ENCODE measurements at places on chromosomes 5 and 9.

DNA sequence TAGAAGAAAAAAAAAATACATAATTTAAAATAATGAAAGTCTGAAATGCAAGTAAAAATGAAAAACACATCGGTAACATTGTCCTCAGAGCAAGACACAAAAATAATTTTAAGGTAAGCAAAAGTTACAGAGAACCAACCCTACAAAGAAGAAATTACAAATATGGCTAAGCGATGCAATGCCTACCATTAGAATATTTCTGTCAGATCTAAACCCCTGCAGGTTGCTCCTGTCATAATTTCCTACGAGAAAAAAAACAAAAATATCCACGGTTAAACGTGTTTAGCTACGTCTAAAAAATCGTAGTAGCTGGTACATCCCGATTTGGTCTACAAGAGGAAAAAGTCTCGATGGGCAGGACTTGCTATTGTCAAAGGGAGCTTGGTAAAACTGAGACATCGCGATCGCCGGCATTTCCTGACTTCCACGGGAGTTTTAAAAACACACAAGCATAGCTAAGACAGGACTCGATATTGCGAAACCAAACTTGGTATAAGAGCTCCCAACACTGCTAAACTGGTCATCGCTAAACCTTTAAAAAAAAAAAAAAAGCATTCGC lies 1.1 kb upstream of the ANXA2R start:
- DNase-seq: no peak

GRCh38 chr5:37918424-37918823 lies 78.6 kb upstream of the GDNF start:
- DNase-seq: no peak

DNA sequence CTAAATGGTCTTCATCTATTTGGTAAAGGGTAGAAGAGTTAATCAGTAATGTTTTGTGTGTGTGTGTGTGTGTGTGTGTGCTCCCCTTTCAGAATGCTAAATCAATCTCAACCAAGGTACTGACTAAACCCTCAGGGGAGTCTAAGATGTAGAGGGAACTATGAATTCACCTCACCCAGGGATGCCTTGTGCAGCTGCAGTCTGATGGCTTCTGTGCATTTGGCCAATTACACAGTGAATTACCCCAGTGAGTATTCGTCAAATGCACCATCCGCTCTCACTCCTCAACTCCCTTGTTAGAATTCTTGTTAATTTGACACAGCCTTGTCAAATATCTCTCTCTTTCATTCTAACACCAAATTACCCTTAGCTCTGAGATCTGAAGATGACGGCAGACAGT lies 234.6 kb downstream of the GABRB2 start:
- no peak for DNase-seq

- DNase-seq: no peak
These were observed 359.2 kb upstream of the ACTBL2 start for GRCh38 chr5:57841676-57842363.

DNA sequence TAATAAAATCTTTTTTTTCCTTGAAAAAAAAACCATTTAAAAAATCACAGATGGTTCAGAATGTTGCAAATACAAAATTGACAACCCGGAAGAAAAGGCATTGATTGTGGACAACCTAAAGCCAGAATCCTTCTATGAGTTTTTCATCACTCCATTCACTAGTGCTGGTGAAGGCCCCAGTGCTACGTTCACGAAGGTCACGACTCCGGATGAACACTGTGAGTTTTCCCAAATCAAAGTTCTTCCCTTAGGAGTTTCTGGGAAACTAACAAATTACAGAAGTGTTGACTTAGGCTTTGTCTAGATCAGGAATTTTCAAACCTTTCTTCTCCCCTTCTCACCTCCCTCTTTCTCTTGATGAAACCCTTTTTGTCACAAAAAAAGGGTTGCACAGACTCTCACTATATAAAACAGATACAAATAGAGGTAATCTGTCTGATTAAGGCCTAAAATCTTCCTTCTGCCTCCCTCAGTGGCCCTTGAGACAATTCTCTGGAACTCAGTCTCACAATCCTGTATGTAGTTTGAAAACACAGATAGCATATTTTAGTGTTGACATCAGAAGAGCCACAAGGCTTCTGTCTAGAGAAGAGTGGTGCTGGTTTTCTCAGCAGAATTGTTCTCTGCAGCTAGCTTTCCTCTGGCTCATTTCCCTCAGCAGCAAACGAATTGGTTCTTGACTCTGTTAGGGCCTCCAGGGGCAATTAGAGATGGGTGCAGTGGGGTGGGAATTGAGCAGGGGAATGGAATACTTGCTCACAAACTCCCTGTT lies 79.5 kb downstream of the OSMR start:
- no peak for DNase-seq

DNA sequence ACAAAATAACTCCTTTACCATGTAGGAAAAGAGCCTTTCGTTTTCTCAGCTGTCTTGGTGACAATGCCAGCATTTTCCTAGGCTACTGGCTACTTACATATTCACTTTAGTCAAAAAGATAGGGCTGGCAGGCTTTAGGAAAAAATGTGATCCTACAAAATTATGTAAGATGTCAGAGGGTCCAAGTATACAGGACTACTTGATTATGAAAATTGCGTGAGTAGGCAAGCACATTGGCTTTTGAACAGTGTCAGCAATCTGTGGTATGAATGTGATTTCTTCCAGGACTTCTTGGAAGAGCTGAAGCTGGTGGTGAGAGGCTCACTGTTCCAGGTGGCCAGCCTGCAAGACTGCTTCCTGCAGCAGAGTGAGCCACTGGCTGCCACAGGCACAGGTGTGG lies 22.8 kb downstream of the THBS4 start:
- no peak for DNase-seq

DNA sequence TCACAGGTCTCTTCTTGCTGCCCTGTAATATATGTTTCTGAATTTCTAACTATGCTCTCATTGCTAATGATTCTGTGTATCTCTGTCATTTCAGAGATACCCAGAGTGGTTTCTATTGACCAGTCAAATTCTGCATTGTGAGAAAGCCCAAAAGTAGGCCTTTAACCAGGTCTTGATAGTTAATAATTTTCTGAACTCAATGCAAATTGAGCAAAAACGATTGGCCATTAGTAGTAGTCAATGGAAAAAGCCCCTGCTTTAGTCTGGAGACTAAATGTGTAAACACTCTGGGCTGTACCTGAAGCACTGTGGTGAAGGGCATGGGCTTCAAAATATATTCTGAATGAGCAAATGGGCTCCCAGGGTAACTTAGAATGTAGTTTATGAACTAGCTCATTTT lies 307.6 kb downstream of the ARL15 start:
- no peak for DNase-seq

DNA sequence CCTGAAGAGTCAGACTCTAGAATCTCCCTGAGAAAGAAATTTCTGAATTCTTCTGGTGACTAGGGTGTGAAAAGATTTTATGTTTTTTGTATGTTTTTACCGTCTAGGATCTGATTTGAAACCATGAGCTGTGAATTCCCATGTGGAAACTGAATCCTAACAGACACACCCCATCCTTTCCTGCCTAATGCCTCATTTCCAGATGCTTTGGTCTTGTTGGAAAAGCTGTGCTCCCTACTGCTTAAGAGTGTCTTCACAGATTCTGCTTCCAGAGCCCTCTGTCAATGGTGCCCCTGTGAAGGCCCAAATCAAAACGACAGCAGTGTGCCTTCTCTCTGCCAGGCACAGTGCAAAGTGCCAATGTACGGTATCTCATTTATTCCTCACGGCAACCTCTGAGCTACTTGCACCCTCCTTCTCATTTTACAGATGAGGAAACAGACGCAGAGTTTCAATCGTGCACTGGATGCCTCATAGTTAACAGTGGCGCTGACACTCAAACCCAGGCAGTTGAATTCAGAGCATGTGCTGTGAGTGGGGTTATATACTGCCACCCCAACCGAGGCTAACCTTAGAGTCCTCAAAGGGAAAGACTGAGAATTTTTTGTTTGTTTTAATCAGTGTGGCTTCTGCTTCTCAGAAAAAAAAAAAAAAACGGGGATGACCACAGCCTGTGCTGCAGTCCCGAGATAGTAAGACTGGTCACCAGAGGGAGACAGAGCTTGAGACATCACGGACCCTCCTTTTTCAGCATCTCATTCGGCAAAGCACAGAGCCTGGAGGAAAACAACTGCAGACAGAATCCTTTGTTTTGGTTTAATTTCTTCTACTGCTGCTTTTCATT lies 188.4 kb downstream of the SNCAIP start:
- DNase-seq: no peak

- no peak for DNase-seq
These were observed 10.3 kb downstream of the RHOBTB3 start for GRCh38 chr5:95741458-95741857.

DNA sequence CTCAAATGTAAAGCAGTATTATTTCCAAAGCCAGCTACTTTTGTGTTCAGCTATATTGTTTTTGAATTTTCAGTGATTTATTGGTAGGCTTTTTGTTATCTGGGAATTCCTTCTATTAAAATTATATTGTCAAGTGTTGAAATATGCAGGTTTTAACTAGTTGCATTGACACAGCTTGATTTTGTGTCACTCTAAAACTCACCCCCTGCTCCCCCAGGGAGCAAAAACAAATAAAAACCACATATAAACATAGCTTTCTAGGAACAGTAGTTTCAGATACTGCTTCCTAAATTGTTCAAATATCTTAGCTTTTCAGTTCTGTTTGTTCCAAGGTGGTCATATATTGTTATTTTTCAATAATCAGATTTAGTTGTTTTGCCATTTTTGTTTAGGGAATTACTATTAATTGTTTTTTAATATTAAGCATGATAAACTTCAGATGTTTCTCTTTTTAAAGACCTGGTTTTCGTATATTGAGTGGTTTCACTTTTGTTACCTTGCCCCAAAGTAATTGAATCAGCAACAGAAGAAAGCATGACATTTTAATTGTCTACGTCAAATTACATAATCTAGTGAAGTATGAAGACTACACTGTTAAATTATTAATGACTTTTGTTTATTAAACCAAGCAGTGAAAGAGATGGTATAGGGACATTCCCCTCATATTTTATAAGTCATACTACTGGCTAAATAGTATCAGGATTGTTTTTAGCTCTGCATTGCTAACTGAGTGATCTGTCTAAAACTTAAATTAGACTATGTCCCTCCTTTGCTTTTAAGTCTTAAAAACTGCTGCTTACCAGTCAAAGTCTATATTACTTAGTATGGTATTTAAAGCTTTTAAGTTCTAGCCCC lies 43.4 kb downstream of the ERBIN start:
- no peak for DNase-seq

- no peak for DNase-seq
These were observed 43.5 kb upstream of the HTR4 start for GRCh38 chr5:148697809-148698196.

GRCh38 chr9:99515093-99515492 lies 293.0 kb downstream of the SEC61B start:
- no peak for DNase-seq

DNA sequence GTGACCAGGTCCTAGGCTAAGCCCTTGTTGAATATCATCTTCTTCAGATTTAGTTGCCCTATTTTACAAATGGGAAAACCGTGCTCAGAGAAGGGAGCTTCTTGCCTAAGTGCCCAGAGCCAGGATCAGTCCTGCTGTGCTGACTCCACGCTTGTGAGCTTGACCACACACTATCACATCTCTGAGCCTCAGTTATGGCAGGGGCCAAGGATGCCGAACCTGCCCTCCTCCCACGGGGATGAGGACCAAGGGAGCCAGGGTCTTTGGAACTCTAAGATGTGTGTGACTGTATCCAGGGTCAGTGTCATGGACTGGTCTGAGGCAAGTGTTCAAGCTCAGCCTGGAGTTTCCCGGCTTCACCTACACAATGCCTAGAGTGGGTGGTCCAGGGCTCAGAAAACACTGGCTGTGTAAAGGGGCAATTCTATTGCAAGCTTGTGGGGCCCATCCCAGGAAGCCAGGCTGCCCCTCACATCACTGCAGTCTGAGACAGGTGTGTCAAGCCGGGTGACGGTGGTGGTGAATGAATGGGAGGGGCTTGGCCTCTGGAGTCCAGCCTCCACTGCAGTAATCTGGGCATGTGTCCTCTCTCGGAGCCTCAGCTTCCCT lies 235.7 kb downstream of the PBX3 start:
- no peak for DNase-seq

DNA sequence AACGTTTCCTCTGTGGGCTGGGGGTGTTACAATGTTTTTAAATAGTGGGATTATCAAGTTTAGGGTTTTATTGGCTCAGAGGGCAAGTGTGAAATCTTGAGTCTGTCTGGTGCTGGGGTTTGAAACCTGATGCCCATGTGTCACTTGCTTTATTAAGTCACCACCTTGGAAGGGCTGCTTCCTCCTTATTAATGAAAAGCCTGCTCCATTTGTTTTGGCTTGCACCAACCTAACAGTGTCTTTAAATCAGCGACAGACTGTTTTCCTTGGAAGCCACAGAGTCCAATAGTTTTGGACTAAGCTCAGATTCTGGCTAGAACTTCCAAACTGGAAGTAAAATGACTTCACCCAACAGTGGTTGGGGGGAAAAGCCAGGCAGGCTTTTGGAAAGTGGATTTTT lies 10.7 kb upstream of the PALM2AKAP2 start:
- DNase-seq: no peak

GRCh38 chr5:92730486-92730885 lies 850.5 kb downstream of the NR2F1-AS1 start:
- DNase-seq: no peak

- DNase-seq: no peak
These were observed 13.5 kb upstream of the NIPAL4 start for GRCh38 chr5:157446412-157446935.

DNA sequence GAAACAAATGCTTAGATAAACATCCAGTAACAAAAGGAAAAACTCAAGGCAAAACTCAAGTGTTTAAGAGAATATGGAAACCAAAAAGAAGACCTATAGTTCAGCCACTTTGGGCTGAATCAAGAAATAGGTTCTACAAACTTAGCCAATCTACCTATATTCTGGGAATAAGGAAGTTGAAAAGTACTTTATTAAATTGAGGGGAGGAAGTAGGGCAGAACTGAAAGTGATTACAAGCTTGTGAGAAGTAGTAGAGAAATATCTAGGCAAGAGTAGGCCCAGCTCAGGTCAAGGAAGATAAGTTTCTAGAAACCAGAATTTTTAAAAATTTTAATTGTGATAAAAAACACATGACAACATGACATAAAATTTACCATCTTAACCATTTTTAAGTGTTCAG lies 384.8 kb upstream of the PCSK5 start:
- DNase-seq: no peak

- no peak for DNase-seq
These were observed 204.3 kb downstream of the DMRTA1 start for GRCh38 chr9:22650946-22651345.

GRCh38 chr5:73307645-73308355 lies 134.8 kb downstream of the TMEM174 start:
- no peak for DNase-seq

DNA sequence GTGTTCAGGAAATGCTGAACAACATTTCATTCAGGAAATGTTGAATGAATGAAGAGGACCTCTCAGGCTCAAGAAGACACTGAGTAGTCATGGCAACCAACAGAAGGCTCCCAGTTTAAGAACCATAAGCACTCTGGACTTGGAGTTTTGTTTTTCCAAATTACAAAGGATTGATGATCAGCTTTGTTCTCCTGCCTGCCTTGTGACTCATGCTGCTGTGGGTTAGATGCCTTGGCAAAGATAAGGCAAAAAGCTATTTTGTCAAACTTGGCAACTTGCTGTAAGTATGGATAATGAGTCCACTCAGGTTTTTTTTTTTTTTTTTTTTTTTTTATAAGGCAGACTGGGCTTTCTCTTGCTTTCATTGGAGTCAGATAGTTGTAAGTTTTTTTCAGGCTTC lies 365.0 kb downstream of the TMEM232 start:
- DNase-seq: no peak

- no peak for DNase-seq
These were observed 17.3 kb upstream of the EGFL7 start for GRCh38 chr9:136645352-136645902.
